ENCODE measurements at places on chromosomes 16 and 17.

GRCh38 chr17:72206376-72206775 lies 85.6 kb downstream of the SOX9 start:
- DNase-seq = no peak

- no peak for DNase-seq
Observed at GRCh38 chr16:64589836-64590235, 532.0 kb downstream of the CDH11 start.

- DNase-seq = no peak
Observed at GRCh38 chr17:80118601-80119270, 17.4 kb downstream of the GAA start.

DNA sequence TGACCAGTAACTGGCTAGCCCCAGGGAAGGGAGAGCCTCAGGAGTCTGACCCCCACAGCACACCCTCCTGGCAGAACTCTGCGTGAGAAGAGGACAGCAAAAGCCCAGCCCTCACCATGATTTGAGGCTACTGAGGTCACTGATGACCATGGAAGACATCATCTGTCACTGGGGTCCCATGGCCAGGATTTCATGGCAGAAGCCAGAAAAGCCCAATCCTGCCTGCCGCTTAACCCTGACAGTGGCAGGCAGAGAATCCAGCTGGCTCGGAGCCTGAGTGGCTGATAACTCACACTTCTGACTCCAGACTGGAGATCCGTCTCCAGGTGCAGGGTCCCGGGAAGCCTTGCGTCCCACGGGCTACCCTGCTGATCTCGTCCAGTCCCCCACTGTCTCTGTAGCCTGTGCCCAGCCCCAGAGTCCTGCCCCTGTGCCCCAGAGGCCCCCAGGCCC lies 17.5 kb downstream of the GRIN2C start:
- no peak for DNase-seq

DNA sequence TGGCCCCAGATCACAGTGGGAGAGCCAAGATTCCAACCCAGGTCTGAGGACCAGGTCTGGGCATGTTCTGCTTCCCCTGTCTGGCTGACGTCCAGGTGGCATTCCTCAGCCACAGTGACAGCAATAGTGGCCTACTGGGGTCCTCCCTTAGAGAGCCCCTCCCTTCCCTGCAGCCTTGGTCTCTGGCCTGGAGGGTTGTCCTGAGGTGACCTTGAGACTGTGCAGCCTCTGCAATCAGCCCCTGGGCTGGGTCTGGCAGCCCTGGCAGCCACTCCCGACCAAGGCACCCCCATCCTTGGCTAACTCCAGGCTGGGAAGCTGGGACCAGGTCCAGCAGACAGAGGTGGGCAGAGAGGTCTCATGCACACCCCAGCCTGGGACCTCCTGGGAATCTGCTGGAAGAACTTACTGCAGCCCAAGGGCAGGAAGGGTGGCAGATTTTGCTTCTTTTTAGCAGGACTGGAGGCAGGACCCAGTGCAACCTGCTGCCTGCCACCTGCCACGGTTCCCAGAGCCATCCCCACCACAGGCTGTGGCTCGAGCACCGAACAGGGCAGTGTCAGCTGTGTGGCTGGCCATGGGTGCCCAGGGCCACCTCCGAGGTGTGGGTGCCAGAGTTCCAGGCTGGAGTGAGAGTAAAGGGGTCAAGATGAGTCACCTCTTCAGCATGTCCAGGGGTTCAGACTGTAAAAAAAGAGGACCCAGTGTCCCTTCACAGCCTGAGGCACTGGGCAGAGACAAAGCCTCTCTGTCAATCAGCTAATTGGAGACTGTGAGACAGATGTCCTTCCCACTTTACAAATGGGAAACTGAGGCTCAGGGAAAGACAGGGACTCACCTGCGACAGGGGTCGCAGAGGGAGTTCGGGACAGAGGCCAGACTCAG lies 12.6 kb downstream of the GRB7 start:
- no peak for DNase-seq

- DNase-seq = no peak
Observed at GRCh38 chr17:67518876-67519275, 141.8 kb downstream of the PITPNC1 start.

DNA sequence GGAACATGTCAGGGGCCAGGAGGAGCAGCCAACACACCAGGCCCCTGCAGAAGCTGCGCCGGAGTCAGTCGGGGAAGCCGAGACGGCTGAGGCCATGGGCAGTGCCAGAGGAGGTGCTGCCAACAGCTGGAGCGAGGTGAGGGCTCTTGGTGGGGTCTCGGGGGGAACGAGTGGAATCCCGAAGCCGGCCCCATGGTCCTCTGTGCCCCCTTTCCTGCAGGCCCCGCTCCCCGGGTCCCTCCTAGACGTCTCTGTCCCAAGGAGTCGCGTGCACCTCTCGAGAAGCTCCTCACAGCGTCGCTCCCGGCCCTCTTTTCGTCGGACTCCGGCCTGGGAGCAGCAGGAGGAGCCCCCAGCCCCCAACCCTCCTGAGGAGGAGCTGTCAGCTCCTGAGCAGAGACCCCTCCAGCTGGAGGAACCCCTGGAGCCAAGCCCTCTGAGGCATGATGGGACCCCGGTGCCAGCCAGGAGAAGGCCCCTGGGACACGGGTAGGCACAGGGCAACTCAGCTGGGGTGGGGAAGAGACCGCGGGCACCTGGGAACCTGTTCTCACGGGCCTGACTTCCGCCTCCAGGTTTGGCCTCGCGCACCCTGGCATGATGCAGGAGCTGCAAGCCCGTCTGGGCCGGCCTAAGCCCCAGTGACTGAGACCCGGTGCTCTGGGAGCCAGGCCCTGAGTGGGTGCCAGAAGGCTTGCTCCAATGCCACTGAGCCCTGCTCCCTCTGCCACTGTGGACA lies 3.6 kb downstream of the APOBR start:
- no peak for DNase-seq

- no peak for DNase-seq
Observed at GRCh38 chr17:75138519-75138918, 7.0 kb upstream of the NT5C start.

- no peak for DNase-seq
Observed at GRCh38 chr17:43548689-43549379, 2.7 kb upstream of the ETV4 start.

GRCh38 chr17:19372866-19373504 lies 5.3 kb upstream of the MAPK7 start:
- no peak for DNase-seq

DNA sequence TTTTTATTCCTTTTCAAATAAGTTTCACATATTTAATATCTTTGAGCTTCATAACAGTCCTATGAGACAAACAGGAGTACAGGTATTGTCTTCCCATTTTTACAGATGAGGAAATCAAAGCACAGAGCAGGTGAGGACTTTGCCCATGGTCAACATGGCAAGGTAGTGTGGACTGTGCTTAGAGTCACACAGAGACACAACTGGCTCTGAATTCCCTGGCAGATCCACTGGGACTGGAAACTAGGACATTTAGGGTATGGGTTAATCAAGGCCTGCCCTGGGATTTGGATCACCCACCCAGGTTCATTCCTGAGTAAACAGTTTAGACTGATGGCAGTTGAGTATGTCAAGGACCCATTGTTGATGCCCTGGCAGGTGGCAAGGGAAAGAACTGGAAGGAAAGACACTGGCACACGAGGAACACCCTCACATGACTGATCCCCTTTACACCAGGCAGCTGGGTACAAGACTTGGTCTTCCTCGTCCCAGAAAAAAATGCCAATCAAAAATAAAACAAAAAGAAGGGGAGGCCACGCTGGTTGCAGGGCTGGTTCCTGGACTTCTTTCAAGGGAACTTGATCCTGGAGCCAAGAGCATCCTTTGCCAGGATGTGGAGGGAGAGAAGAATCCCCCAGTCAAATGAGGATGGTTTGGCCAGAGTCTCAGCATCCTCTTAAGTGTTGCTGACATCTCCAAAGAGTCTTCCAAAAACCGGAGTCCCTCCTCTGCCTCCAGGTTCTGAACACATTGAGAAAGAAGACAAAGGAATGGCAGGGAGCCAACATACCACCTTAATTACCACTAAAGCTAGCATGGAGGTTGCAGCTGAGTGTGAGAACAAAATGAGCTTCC lies 34.9 kb downstream of the CHD9 start:
- DNase-seq = no peak

DNA sequence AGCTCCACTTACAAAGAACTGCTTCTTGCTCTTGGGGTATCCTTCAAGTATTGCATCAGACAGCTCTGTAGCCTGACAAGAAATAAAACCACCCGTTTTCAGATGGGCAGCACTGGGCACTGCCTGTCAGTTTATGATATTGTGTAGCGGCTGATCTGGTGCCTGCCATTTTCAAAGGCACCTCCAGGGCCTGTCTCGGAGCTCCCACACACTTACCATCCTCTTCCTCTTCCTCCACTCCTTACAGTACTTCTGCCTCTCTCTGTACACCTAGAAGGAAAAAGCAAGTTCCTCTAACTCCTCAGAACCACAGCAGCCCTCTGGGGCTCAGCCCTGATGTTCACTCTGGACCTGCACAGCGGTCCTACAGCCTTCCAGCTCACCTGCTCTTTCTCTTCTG lies 4.4 kb downstream of the PSMC3IP start:
- no peak for DNase-seq

DNA sequence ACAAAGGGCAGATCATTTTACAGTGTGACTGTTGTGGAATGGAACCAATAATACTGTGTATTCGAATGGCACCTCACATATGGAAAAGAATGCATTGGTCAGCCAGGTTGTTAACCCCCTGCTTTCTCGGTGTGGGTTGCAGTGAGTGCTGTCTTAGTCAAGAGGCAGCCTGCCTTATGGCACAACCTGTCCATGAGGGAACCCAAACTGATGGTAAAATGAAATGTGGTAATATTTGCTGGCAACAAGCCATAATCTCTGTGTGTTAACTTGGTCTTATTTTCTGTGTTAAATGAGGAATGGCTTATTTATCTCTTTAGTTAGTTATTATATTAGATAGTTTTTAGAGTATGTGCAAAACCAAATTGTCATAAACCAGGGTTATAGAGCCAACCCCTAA lies 81.6 kb downstream of the TMC6 start:
- DNase-seq = no peak

DNA sequence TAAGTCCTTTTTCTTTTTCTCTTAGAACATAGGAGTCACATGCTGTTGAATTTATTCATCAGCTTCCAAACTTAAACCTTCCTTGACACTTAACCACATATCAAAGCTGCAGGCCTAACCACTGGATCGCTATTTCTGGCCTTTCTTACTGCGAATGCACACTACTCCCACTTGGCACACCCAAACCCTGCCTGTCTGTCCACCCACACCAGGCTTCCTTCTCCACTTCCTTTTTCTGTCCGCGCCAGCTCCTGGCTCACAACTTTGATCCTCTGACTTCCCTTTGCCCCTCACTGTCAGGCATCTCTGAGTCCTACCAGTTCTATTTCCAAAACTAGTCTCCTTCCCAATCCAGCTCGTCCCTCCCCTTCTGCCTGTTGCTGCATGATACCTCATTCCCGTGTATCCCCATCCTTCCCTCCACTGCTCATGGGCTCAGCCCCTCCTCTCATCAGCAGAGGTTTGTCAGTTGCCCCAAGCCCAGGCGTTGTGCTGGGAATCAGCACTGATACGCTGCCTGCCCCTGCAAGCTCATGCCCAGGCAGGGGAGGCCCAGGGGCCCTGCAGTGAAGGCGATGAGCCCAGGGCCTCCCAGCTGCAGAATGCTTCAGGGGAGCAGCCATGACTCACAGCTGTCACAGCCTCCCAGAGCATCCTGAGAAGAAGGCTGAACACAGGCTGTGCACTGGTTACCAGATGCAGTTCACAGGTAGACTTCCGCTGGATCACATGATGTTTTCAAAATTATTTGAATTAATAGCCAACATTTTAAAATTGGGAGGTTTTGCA lies 179.8 kb downstream of the KATNIP start:
- DNase-seq = no peak

- DNase-seq = no peak
Observed at GRCh38 chr17:63838631-63839171, 3.8 kb downstream of the SMARCD2 start.

- DNase-seq = peak; percentile 85
Observed at GRCh38 chr17:2244545-2245525, 58.8 kb downstream of the SMG6 start.

DNA sequence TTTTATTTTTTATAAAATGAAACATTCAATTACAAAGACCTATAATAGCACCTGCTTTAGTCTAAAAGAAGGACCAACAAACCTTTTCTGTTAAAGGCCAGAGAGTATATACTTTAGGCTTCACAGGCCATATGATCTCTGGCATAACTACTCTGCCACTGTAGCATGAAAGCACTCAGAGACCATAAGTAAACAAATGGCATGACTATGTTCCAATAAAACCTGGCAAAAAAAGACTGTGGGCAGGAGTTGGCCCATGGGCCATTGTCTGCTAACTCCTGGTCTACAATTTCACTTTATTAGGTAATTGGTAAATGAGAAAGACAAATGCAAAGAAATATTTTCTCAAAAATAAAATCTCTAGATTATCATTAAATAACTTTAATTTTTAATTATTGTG lies 14.9 kb downstream of the CEP112 start:
- no peak for DNase-seq

GRCh38 chr16:29991571-29991904 lies 3.9 kb downstream of the HIRIP3 start:
- no peak for DNase-seq

- DNase-seq = no peak
Observed at GRCh38 chr17:72687886-72688285, 404.6 kb downstream of the SLC39A11 start.

DNA sequence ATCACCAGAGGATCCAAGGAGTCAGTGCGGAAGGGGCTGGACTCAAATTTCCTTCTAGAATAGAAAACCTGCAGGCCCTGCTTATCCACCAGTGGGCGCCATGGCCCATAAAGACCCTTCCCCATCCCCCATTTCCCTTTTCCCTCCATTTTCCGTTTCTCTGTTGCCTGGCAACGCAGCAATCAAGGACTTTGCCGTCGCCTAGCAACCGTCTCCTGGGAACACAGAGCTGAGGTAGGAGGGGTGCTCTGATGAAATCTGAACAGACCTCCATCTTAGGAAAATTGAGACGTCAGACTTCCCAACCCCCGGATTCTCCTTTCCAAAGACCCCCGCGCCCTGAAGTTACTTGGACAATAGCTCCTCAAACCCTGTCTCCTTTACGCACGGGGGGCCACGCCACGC lies 5.7 kb downstream of the DLG4 start:
- DNase-seq = no peak

GRCh38 chr16:79329967-79330366 lies 270.6 kb downstream of the MAF start:
- DNase-seq = no peak

DNA sequence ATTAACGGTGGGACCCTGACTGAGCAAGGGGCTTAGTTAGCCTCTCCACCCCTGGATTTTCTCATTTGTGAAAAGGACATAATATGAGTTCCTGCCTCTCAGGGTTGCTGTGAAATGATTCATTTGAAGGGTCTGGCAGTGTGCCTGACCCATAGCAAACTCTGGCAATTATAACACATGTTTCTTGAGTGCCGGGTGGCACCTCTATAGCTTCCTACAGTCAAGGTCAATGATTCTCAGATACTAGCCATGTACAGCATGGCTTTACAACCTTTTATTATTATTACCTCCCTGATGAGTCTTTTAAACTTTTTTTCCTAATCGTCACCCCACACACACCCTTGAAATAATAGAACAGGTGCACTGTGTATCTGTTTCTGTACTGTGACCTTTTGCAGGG lies 42.1 kb downstream of the TMEM114 start:
- no peak for DNase-seq

GRCh38 chr17:68491381-68492231 lies 20.6 kb upstream of the PRKAR1A start:
- no peak for DNase-seq
